Osteocyte (in vitro differentiated cells): ENCODE measurements at places on chromosomes 6 and 20. TPM values are rescaled to one million over a fixed set of nuclear protein-coding genes. Genes with fewer than 3 reads are reported as not detected.

DNA sequence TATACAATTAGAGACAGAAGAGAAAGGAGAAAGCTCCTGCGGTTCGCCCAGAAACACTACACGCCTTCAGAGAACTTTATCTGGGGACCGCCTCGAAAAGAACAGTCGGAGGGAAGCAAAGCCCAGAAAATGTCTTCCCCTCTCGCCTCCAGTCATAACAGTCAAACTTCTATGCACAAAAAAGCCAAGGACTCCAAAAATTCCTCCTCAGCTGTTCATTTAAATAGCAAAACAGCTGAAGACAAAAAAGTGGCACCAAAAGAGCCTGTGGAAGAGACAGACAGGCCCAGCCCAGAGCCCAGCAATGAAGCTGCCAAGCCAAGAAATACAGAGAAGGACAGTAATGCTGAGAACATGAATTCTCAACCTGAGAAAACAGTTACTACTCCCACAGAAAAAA lies 12.9 kb downstream of the OGFRL1 start:
- DNase-seq: no peak

The IMPG1 gene
- not detected in 2 replicates for total RNA-seq

The ULBP1 gene
- 10.7 and 11.5 TPM in 2 replicates for total RNA-seq

GRCh38 chr20:1672728-1673127 lies 15.1 kb upstream of the SIRPG start:
- DNase-seq: no peak

- DNase-seq: no peak
Observed at GRCh38 chr6:120556491-120556890, 777.8 kb downstream of the TBC1D32 start.

The DYNLT2 gene
- 1.4 and 3.0 TPM in 2 replicates for total RNA-seq

- no peak for DNase-seq
Observed at GRCh38 chr20:45095805-45096238, 5.1 kb downstream of the KCNS1 start.

GRCh38 chr20:61846074-61846473 lies 219.6 kb downstream of the TAF4 start:
- DNase-seq: no peak

DNA sequence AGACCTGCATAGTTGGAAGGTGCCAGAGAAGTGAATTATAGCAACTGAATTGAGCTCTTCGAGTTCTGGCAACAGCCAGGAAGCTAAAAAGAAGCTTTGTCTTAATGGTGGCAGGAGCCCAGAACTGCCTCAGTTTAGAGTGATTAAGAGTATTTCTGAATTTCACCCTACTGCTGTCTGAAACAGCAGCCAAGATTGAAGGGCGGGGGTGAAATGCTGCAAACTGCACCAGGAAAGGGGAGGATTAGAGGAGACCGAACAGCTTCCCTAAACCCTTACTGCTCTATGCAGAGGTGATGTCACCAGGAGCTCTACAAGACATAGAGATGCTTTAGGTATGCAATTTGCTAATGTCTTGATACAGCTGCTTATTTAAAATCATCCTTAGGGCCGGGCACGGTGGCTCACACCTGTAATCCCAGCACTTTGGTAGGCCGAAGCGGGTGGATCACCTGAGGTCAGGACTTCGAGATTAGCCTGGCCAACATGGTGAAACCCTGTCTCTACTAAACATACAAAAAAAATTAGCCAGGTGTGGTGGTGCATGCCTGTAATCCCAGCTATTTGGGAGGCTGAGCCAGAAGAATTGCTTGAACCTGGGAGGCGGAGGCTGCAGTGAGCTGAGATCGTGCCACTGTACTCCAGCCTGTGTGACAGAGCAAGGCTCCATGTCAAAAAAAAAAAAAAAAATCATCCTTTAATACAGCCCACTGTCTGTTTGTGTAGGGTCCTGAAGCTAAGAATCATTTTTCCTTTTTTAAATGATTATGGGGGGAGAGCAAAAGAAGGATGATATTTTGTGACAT lies 91.7 kb upstream of the IYD start:
- no peak for DNase-seq

DNA sequence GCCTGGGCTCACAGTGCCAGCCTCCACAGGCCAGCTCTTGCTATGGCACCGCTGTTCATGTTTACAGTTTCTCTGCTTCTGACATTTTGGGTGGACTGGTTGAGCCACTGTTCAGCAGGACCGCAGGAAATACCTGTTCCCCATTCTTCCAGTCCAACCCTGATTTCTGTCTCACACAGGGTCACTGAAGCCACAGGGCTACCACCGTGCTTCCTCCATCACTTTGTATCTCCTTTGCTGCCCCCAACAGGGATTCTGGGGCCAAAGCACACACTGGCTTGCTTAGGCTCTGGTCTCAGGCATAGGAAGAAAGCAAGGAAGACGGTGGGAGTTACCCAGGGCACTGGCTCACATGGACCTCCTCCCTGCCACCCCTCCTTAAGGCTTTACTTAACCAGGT lies 164.5 kb downstream of the UNC5CL start:
- no peak for DNase-seq

GRCh38 chr6:73732845-73733675 lies 37.1 kb downstream of the CD109 start:
- peak; percentile 89 for DNase-seq

GRCh38 chr6:119594907-119595306 lies 245.3 kb upstream of the MAN1A1 start:
- DNase-seq: no peak

The IL17F gene
- not detected in 2 replicates for total RNA-seq

- DNase-seq: no peak
Observed at GRCh38 chr6:3471286-3471685, 14.4 kb upstream of the SLC22A23 start.

The VSTM2L gene
- 14.6 and 14.7 TPM in 2 replicates for total RNA-seq

DNA sequence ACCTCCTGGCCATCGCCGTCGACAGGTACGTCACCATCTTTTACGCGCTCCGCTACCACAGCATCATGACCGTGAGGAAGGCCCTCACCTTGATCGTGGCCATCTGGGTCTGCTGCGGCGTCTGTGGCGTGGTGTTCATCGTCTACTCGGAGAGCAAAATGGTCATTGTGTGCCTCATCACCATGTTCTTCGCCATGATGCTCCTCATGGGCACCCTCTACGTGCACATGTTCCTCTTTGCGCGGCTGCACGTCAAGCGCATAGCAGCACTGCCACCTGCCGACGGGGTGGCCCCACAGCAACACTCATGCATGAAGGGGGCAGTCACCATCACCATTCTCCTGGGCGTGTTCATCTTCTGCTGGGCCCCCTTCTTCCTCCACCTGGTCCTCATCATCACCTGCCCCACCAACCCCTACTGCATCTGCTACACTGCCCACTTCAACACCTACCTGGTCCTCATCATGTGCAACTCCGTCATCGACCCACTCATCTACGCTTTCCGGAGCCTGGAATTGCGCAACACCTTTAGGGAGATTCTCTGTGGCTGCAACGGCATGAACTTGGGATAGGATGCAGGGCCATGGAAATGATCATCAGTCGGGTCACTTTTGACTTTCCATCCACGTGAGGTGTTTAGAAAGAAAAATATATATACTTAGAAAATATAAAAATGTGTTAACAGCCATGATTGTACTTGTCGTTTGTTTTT lies 868 bp downstream of the MC3R start:
- no peak for DNase-seq

GRCh38 chr6:11460837-11461661 lies 76.5 kb upstream of the TMEM170B start:
- no peak for DNase-seq

GRCh38 chr6:158042245-158042798 lies 60.7 kb downstream of the SYNJ2 start:
- DNase-seq: peak; percentile 84

DNA sequence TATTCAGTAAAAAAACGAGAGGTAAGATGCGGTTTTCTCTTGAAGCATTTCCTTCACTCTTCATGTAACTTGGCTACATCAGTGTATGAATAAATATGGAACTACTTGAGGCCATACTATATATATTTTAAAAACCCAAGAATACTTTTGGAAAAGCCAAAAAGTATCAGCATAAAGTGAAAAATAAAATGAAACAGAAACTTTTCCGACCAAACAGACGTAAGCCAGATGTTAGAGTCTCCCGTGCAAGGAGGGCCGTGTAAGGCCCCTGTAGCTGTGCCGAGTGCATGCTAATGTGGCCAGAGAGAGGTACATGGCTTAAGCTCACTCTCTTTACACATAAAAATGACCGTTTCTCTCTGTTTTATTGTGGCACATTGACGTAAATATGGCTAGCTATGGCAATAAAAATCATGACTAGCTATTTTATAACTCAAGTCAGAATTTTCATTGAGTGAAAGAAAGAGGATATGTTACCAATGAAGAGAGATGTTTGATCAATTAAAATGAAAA lies 140.1 kb upstream of the GMDS start:
- DNase-seq: no peak

- no peak for DNase-seq
Observed at GRCh38 chr6:99189823-99190721, 159.4 kb downstream of the FAXC start.

DNA sequence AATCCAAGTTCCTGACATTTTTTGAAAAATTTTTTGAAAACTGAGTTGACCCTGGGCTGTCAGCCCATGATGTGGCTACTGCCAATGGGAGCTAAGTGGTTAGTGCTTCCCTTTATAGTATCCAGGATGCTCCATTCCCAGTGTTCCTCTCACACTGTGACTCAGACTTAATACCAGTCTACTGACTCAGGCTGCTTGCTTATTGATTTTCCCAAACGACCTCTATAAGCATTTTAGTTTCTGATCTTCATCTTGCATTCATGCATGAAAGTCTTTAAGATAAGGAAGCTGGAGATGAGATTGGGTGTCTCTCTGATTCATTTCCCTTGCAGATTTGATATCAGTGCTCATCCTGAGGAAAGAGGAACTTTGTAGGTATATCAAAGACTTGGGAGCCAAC lies 560.0 kb downstream of the TBC1D32 start:
- DNase-seq: no peak

GRCh38 chr6:137044366-137045221 lies at the start of gene IL20RA:
IL20RA (minus strand) TSS chr6:137044965; CDS start chr6:137044728, 237 bp downstream.
- DNase-seq: no peak

DNA sequence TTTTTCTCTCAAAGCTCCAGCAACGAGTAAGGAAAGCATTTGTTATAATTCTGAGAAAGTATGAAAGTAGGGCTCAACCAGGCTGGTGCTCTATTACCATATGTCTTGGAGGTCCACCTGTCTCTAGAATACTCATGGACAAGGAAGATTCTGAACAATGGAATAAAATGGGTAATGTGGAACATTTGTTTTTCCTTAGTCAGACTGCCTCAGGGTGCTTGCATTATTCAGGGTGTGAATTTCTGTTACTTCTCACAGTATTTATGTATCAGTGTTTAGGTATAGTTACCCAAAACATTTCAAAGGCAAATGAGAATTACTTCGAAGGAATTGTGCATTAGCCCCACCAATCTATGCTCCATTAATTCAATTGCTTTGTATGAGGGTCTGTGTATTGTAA lies 586.2 kb upstream of the CITED2 start:
- DNase-seq: no peak
